Putamen (tissue), 1 donor: ENCODE measurements at places on chromosomes 1 and 21.

GRCh38 chr1:41809692-41810091 is 109.0 kb downstream of the HIVEP3 start:
- no peak for DNase-seq

- peak; percentile 41 for DNase-seq
Observed at GRCh38 chr1:16967095-16967575, 13.3 kb downstream of the MFAP2 start.

DNA sequence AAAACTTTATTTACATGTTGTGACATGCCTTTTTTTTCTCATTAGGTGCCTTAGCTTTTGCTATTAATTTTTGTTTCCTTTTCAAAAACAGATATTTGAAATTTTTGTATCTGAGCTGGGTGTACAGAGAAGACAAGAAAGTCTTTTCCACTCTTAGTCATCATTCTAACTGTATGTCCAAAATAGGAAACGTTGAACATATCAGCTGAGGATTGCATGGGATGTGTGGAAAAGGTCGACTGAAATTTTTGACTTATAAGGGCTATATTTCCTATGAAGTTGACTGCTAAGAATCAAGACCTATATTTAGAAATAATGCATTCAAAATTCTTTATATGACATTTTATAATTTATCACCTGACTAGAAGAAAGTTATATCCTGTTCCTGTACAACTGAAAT is 270.0 kb upstream of the ZRANB2 start:
- DNase-seq, result no peak

DNA sequence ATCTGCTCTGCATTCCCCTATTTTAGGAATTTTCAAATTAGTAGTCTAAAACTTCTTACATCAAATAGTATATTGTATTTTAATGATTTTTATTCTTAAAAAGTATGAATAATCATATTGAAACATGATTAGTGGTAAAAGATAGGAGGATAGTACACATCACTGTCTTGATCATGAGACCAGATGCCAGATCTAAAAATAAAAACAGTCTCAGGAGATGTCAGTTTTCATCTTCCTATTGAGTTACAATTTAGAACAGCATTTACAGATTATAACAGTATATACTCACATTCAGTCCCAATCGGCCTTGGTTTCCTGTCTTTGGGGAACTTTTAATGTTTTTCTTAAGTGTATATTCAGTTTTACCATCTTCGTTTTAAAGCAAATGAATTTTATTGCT is 95.9 kb downstream of the USP25 start:
- no peak for DNase-seq

GRCh38 chr1:209154912-209155311 is 428.6 kb upstream of the CAMK1G start:
- DNase-seq, result no peak

DNA sequence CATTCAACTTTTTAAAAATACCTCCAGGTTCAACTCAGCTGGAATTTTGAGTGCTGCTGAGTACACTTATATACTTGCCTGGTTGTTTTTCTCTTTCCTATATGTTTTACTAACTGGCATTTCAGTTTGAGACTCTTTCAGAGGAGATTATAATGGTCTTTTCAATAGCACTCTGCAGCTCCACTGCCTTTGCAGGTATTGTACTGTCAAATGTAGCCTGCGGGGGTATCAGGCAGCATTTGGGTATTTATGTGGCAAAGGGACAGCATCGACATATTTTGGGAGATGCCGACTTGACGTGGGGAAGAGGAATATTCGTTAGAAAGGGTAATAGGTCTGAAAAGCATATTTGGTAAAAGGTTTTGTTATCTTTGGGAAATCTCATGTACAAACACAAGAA is 11.1 kb upstream of the TGFBR3 start:
- no peak for DNase-seq

GRCh38 chr1:172308577-172308976 is 111.9 kb upstream of the C1orf105 start:
- no peak for DNase-seq

DNA sequence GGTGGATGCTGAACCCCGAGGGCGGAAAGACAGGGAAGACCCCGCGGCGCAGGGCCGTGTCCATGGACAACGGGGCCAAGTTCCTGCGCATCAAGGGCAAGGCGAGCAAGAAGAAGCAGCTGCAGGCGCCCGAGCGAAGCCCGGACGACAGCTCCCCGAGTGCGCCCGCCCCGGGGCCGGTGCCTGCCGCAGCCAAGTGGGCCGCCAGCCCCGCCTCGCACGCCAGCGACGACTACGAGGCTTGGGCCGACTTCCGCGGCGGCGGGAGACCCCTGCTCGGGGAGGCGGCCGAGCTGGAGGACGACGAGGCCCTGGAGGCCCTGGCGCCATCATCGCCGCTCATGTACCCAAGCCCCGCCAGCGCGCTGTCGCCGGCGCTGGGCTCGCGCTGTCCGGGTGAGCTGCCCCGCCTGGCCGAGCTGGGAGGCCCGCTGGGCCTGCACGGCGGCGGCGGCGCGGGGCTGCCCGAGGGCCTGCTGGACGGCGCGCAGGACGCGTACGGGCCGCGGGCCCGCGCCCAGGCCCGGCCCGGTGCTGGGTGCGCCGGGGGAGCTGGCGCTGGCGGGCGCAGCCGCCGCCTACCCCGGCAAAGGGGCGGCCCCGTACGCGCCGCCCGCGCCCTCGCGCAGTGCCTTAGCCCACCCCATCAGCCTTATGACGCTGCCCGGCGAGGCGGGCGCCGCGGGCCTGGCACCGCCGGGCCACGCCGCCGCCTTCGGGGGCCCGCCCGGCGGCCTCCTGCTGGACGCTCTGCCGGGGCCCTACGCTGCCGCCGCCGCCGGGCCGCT is 20.7 kb downstream of the FOXO6 start:
- no peak for DNase-seq

DNA sequence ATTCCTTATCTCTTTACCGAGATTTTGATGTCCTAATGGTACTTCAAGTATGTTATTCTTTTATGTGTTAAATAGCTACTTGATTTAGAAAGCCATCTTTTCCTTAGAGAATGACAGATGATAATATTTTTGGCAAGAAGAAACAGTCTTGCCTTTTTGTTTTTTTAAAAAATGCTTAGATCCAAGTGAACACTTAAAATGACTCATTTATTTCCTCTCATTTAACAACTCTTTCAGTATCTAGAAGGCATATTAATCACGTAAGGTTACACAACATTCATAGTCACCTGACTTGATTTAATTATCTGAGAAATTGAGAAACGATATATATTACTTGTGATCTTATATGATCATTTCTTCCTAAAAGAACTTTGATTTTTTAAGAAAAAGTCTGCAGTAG is 52.4 kb downstream of the SUCO start:
- no peak for DNase-seq

- DNase-seq, result no peak
Observed at GRCh38 chr1:167899253-167899681, 14.7 kb downstream of the ADCY10 start.

GRCh38 chr1:201739492-201740085 is 89.4 kb upstream of the IPO9 start:
- DNase-seq, result peak; percentile 76

DNA sequence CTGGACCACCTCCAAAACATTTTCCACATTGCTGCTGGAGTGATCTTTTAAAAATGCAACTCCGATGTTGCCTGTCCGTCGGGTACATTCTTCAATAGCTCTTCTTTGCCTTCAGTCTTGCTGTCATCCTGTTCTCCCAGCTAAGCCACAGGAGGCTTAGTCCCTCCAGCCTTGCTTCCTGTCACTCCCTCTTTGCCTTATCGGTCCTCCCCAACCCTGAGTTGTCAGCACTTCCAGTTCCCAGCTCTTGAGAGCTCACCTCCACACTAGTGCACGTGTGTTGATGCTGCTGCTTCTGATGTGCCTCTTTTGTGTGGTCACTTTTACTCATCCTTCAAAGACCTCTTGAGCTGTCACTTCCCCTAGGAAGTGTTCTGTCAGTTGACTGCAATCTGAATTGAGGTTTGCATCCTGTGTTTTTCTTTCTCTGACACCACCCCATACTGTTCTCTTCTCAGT is 15.3 kb downstream of the UCK2 start:
- DNase-seq, result no peak

DNA sequence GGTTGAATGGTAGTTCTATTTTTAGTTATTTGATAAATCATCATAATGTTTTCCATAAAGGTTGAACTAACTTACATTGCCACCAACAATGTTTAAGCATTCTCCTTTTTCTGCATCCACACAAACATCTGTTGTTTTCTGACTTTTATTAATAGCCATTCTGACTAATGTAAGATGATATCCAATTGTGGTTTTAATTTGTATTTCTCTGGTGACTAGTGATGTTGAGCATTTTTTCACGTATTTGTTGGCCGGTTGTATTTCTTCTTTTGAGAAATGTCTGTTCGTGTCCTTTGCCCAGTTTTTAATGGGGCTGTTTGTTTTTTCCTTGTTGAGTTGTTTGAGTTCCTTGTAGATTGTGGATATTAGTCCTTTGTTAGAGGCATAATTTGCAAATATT is 24.6 kb upstream of the SLC35F3 start:
- no peak for DNase-seq

DNA sequence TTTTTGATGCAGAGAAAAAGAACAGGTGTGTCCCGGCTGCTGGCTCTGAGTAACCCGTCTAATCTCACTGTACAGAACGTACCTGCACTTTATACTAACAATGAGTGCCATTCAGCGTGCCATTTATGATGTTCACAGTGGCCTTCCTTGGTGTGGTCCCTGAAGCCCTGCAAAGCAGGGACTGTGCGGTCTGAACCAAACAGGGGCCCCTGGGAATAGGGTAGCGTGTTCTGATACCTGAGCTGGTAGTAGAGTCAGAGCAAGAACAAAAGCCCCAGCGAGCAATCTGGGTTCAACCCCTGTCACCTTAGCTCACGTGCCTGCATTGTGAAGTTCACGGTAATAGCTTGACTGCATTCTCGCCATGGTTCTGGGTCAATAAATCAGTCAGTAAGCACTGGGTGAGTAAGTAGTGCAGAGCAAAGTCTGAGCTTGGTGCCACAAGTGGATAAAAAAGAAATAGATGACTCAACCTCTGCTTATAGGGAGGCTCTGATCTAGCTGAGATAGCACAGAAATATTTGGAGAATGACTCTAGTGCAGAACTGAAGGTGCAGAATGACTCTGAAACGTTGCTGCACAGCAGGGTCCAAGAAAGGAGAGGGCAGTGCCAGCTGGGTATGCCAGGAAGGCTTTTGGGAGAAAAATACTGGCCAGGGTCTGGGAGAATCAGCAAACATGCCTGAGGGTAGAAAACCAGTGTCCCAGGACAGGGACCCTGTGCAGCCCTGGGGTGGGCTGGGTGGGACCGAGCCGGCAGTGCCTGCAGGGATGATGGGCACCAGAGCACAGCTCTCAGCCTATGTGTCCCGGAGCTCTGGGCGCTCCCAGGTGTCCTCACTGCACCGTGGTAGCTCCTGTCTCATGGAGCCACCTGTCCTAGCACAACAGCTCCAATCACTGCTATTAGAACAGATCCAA is 125.9 kb downstream of the RHOU start:
- DNase-seq, result no peak

GRCh38 chr1:171550050-171550449 is 64.7 kb downstream of the PRRC2C start:
- DNase-seq, result no peak

- no peak for DNase-seq
Observed at GRCh38 chr1:245566952-245567351, 412.2 kb downstream of the KIF26B start.

DNA sequence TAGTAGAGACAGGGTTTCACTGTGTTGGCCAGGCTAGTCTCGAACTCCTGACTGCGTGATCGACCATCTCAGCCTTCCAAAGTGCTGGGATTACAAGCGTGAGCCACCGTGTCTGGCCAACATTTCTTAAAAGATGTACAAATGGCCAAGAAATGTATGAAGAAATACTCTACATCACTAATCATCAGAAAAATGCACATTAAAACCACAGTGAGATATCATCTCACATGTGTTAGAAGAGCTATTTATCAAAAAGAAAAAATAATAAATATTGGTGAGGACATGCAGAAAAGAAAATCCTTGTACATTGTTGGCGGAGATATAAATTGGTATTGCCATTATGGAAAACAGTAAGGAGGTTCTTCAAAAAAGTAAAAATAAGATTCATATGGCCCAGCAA is 33.6 kb upstream of the TNFSF18 start:
- DNase-seq, result no peak

DNA sequence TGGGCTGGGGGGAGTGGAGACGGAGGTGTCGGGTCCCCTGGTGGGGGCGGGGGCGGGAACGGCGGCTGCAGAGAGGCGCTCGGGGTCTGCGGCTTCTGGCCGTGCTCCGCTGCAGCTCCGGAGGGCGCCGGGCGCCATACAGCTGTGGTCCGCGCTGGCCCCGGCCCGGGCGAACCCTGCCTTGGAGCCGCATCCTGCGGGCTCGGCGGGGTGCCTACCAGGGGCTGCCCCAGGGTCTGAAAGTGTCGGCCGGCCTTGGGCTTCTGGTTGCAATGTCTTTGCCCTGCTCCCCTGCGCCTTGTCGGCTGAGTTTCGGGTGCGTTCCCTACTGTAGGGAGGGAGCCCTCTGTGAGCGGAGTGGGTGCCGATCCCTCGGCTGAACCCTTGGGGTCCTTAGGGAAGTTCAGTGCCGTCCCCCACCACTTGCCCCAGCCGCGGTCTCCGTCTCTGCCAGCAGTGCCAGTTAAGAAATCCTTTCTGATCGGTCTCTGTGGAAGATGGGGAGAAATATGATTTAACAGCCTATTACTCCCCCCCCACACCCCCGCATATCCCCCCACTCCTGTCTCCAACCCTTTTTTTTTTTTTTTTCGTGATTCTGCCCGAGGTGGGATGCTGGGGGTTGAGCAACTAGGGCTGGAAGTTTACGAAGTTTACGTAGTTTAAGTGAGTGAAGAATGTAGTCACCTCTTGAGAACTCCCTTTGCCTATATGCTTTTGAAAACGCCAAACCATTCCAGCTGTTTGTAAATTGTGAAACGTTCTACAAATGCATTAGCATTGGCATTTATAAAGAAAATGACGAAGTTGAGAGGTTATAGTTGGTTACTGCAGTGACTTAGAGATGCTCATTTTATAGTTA is 588 bp downstream of the NEXN start:
- DNase-seq, result peak; percentile 20

GRCh38 chr1:39592069-39592468 is 15.5 kb upstream of the PABPC4 start:
- DNase-seq, result no peak
